Stimulated activated naive CD4-positive, alpha-beta T cell treated with Interleukin-2 at 50 U/mL for 16 hours (primary cell): ENCODE measurements at places on chromosomes 12 and 14.

DNA sequence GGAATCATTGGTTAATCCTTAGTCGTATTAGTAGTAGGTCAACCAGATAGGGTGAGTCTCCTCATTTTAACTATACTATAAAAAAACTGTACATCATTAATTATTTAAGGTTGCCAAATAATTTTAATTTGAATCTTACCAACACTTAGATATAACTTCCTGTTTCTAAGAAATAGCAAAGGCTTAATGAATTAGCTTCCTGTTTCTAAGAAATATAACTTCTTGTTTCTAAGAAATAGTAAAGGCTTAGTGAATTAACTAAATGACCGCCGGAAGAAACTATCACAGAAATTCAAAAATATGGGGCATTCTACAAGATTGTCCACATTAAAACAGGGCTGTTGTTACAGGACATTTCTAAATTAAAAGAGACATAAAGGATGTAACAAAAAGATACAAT lies 392.9 kb upstream of the FOXG1 start:
- DNase-seq = no peak

- no peak for DNase-seq
These were observed 143.9 kb upstream of the NAV3 start for GRCh38 chr12:77686760-77687159.

DNA sequence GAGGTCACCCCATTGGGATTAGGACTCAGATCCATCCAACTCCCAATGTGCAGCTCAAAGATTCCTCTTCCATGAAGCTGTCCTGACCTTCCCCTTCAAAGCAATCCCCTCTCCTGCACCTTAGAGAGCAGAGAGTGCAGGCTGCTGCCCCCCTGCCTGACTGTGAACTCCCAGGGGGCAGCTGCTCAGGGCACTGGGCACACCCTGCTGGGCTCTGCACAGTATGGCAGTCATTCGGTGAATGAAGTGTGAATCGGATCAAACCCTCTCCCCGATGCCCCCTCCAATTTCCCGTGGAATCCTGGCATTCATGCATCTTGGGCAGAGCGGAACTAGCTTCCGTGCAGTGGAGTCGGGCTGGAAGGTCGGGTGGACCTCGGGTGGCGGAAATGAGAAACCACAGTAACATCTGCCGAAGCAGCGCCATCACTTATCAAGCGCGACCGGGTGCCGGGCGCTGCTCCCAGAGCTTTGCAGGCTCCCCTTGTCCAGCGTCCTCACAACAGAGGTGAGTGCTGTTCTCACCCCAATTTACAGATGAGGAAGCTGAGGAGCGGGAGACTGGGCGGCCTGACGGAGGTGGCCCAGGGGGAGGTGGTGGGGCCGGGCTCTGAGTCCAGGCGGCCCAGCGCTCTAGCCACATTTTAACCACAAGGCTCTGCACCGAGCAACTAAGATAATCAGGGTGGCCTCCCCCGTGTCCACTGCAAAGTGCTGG lies 14.7 kb downstream of the GALNT9 start:
- DNase-seq = no peak

DNA sequence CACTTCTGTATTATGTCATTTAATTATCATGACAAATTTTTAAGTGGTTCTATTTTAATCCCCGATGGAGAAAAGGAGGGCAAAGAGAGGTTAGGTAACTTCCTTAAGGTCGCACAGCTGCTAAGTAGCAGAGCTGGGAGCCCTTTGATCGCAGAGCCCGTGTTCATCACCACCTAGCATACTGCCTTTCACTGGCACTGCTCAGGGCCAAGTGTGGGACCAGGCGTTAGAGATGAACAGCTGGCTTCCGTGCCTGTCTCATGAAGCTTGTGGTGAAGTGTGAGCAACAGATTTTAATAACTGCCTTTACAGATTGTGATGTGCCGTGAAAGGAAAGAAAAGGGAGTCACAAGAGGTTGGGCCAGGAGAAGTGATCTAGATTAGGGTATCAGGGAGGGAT lies 273.6 kb downstream of the AKAP6 start:
- DNase-seq = no peak

DNA sequence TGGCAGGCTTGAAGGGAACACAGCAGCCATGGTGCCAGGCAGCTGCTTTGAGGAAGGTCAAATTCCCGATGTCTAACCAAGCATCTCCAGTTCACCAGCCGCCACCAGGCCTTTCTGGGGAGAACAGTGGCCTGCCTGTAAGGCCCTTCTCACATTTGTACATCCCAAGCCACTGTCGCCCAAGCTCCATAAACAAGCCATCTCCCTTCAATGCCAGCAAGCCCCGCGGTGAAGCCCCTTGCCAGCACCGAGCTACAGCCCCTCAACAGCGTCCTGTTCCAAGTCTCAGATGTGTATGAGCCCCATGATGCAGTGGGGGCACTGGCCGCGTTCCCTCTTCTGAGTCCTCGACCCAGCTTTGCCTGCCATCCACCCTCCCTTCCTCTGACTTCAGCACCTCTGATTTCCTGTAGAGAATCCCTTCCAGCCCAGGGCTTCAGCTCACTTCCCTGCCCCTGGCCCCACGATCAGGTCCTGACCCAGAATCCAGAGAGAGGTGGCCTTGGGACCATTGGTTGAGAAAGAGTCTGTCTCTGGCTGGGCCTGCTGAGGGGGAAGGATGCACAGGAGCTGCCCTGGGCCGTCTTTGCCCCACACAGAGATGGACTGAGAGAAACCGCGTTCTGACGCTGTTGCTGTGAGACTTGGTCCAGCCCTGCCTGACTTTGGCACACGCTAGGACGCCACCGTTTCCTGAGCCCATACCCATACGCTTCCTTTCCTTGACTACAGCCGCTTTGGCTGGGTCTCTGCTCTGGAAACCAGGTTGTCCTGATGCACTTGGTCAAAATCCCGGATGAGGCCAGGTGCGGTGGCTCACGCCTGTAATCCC lies 1.9 kb upstream of the MMP17 start:
- DNase-seq = no peak

DNA sequence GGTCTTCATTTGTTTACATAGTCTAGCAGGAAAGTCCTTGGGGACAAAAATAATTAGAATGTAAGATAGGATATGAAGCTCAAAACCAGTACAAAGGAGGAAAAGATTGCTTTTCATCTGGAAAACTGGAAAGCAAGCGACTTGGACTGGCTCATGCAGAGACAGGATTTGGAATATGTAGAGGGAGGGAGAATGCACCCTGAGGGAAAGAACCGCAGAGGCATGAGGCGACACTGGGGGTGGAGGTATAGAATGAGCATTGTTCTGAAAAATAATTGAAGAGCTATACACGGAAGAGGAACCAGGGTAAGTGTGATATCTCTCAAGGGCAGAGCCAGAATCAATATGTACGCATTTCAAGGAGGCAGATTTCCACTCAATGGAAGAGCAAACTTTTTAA lies 85.5 kb downstream of the PLEKHG3 start:
- DNase-seq = no peak

DNA sequence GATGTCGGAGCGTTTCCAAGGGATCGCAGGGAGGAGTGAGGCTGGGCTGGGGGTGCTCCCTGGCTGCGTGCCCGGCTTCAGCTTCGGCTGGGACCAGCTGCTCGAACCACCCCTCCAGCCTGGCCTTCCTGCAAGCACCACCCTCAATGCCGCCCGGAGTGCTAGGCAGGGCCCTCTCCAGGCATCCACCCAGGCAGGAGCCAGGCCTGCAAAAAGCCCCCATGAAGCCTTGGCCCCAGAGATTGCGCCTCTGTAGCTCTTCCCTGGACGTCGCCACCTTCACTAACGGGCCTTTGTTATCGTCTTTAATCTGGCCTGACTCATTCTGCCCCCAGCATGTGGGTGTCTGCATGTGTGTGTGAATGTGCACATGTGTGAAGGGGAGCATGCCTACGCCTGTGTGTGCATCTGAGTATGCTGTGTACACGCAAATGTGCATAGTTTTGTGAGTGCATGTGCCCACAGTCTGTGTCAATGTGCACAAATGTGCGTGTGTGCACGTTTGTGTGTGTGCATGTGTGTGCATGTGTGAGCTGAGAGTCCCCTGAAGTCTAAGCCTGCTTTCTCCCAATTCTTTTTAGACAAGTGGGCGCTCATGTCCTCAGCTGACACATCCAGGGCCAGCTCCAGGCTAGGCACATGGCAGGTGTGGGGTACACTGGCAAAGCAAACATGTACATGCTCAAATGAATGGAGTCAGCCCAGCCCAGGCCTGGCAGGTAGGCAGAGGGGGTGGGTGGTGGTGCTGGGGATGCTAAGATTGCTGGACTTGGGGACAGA lies 195.4 kb upstream of the C14orf180 start:
- DNase-seq = no peak

DNA sequence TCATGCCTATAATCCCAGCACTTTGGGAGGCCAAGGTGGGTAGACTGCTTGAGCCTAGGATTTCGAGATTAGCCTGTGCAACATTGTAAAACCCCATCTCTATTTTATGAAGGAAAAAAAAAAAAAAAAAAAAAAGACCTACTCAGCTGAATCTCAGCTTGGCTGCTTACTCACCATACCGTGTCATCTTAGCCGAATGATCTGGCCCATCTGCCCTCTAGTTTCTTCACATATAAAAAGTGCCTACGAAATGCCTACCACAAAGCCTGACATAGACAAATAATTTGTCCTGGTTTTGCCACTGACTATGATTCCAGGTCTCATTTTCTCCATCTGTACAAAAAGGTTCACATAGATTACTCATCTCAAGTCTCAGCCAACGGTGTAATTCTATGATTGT lies 10.1 kb downstream of the DIABLO start:
- DNase-seq = no peak

DNA sequence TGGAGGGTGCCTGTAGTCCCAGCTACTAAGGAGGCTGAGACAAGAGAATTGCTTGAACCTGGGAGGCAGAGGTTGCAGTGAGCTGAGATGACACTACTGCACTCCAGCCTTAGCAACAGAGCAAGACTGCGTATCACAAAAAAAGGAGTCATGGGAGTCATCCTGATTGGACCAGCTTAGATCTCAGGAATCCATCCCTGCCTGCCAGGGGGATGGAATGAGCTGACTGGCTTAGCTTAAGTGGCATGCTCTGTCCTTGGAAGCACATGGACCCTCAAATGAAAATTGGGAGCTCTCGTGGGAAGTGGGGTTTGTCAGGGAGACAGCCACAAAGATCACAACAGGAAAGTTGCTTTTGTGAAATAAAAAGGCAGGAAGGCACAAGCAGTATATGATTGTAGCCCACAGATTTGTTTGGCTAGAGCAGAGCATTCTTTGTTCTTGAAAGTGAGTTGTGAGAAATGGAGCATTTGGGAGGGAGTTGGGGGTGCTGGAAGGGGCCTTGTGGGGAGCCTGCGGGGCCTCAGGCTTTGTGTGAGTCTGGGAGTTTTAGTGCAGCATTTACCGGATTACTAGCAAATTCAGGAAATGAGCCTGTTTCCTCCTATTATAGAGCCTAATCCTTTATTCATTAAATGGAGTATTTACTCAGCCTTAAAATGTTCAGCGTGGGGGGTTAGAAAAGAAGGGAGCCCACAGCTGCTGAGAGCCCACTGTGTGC lies 30.7 kb downstream of the DGLUCY start:
- DNase-seq = no peak

- peak; percentile 85 for DNase-seq
These were observed 3.7 kb downstream of the ZFP36L1 start for GRCh38 chr14:68788996-68789820.

- DNase-seq = no peak
These were observed 32.3 kb downstream of the NRDE2 start for GRCh38 chr14:90299408-90299807.

GRCh38 chr12:77685112-77685511 lies 145.6 kb upstream of the NAV3 start:
- no peak for DNase-seq

GRCh38 chr12:6925540-6926279 lies 2.0 kb upstream of the ATN1 start:
- no peak for DNase-seq

- DNase-seq = no peak
These were observed 700.7 kb downstream of the LRFN5 start for GRCh38 chr14:42307239-42307825.

DNA sequence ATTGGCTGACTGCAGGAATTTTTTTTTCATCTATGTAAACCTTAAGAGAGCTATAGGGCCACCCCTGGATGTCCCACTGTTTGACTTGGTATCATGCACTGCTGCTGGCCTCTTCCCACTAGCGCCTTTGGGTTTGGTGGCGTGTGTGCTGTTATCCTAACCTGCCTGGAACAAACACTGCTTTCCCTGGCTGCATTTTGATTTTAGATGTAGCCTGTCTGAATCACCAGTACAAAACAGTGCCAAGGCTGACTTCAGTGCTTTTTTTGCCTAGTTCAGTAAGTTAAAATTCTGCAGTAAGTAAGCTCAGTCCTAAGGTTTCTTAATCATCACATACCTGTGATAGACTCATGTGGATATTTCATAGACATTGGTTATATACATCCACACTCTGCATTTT lies 99.2 kb downstream of the EML1 start:
- DNase-seq = no peak

DNA sequence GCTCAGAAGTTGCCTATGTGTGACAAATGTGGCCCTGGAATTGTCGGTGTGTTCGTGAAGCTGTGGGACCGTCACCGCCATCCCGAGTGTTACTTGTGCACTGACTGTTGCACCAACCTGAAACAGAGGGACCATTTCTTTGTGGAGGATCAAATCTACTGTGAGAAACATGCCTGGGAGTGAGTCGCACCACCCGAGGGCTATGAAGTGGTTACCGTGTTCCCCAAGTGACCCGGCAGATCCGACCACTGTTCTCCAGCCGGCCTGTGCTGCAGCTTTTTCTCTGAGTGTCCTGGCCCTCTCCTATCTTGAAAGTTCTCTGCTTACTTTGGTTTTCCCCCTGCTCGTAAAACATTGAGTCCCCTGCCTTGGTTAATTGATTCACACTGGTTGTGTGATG lies 65.3 kb downstream of the VCPKMT start:
- no peak for DNase-seq

DNA sequence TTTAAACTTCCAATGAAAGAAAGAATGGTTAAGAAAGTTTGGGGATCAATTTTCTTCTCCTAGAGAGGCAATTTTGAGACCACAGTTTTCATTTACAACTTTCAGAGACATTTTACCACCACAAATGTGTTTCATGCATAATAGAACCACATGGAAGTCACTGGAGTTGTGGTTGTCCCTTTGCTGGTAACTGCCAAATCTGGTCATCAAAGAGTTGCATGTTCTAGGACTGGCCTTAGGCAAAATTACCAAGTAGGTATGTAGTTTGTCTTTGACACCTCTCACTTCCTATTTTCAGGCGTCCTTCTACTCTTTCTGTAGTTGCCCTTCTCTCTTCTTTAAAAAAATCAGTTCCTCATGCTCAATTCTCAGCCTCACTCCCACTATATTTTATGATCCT lies 54.3 kb upstream of the TMX1 start:
- no peak for DNase-seq

DNA sequence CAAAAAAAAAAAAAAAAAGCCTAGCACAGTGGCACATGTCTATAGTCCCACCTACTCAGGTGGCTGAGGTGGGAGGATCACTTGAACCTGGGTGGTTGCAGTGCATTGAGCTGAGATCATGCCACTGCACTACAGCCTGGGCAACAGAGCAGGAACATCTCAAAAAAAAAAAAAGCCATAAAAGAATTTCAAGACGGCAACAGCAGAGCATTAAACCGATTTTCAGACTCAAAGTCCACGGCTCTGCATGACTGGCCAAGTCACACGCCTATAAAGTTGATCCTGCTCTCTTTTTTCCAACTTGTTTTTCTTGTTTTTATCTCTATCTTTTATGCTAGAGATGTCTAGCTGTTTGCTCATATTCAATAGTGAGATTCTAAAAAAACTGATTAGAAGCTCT lies 45.3 kb downstream of the FBXO34 start:
- DNase-seq = no peak
